ENCODE measurements at places on chromosomes 4 and X.

DNA sequence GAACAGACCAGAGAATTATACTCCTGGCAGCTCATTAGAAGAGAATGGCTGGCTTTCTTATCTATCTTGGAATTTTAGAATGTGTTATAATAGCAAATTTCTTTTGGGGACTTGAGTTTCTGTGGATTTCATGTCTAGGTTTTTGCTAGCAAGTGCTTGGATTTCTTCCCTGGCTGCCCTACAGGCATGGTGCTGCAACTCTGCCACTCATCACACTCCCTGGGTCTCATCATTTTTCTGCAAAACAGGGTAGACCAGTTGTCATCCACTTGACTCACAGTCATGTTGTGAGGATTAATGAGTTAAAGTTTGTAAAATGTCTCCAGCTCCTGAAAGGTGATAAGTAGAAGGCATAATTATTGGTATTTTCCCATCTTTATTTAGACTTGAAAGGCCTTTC is 60.7 kb upstream of the LCORL start:
- DNase-seq: no peak

GRCh38 chrX:20362268-20363267 is 95.9 kb upstream of the RPS6KA3 start:
- no peak for DNase-seq

GRCh38 chrX:72306085-72306801 is 529 bp upstream of the CITED1 start:
- DNase-seq: no peak

DNA sequence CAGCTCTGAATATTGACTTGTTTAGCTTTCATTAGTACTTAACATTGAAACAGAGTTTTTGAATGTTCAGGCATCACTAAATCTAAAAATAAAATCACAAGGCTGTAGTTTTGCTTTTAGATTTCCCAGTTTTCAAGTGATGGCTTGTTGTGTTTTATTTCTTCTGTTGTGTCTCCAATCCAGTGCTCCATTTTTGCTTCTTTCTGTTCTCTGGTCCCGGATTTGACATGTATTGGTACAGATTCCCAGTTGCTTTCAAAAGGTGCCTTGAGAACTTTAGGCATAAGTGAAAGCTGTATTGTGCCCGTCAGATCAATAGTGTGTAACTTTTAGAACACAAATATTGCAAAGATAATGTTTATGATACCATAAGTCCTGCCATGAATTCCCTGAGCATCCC is 53.2 kb downstream of the ARHGAP10 start:
- DNase-seq: no peak

DNA sequence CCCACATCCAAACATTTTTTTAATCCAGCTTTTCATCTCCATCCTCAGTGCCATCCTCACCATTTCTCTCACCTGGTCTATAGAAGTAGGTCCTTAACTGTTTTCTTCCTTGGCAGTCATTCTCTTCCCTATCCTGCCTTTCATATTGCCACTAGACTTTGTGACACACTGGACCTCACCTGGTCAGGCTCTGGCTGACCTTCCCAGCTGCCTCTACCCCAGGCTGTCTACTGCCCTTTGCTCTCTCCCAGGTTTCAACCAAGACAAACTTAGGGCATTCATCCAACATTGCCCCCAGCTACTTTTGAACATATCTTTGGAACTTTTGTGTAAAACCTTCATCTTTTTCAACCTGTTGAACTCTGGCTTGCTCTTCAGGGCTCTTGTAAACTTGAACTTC is 39.8 kb downstream of the TRAPPC11 start:
- no peak for DNase-seq

DNA sequence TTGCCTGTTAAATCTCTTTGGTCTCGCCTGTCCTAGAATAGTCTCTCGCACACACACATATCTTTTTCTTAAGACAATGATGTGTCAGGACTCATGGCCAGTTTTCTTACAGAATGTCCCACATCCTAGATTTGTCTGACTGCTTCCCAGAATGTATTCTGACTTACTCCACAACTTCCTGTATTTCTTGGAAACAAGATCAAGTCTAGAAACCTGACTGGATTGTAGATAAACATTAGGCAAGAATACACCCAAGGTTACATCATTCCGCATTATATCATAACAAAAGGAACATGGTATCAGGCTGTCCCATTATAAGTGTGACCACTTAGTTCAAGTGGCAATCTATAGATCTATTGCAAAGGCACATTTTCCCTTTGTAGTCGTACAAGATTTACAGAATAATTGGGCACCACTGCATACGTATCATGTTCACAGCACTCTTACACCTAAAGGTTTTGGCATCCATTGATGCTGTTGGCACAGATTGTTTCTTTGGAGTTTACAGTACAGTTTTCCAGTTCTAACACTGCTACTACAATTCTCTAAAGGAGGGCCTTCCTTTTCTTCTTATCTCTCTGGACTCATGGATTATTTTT is 56.4 kb downstream of the FBXW7 start:
- DNase-seq: no peak

DNA sequence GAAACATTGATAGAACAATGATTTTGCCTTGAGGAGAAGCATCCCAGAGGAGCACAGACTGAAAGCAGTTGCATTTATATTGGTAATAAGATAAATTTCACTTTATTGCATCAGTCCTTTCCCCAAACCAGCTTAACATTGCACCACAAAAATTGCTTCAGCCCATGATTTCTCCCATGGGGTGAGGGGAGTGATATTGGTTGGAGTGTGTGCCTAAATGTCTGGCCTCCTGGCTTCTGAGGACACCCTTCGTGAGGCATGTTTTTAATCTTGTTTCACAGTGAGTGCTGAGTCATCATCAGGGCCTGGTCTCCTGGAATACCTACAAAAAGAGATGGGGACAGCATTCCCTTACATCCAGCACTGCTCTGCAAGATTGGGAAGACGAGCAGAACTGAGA is 487.9 kb downstream of the C4orf33 start:
- no peak for DNase-seq

DNA sequence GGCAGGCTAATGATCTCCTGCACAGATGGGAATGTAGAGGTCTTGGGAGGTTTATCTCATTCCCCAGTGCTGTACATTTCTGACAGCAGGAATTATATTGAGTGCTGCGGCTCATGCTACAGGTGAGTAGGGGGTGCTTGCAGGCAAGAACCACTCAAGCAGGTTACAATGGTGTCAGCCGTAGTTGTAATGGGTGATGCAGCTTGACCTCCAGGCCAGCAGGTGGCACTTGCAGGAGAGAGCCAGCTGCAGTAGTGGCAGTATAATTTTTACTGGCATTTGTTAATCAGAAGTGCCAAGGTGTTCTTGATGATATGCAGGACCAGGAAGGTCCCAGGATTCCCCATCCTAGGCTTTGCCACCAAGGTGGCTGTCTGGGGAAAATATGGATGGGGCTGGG is 759.6 kb upstream of the NDST4 start:
- DNase-seq: no peak

GRCh38 chr4:82901183-82901718 is 716 bp downstream of the THAP9 start:
- DNase-seq: no peak

DNA sequence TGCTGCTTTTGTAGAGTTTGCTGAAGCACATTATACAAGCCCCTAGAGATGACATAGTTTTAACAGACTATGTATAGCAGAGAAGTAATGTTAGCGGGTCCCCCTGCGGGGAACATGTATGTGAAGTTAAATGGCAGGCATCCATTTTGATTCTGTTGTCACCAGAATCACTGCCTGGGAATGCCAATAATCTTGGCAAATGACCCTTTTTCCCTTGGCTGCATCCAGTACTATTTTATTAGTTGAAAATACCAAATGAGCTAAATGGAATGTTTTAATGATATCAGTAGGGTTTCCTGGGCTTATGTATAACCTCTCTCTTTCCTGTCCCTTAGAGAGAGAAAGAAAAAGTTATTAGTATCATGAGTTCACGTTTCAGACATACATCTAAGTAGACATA is 93.6 kb downstream of the LIMCH1 start:
- DNase-seq: no peak

Measured in stimulated activated CD8-positive, alpha-beta memory T cell treated with anti-CD3 and anti-CD28 coated beads, Interleukin-7, amount 100 ng/mL, for 24 hours (primary cell).